Mesothelial cell of epicardium (in vitro differentiated cells): ENCODE measurements at places on chromosomes 16 and 17.

DNA sequence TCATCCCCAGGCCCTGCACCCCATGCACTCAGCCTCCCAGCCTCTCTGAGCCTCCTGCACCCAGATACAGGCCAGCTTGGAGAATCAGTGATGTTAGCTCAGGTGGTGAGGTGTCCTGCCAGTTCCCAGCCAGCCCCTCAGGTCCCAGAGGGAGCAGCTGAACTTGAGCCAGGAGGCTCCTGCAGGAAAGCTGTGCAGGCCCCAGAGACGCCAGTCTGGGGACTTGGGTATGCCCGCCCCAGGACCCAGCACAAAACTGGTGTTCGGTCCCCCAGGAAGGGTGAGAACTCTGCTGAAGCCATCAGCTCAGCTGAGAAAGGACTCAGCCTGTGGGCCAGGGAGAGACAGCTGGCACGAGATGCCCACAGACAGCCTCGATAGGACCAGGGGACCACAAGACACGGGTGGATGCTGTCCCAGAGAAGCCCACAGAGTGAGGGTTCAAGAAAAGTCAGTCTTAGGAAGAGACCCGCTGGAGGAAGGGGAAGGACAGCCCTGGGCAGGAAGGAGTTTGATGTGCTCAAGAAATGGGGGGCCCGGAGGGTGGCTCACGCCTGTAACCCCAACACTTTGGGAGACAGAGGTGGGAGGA lies 11.0 kb downstream of the ENDOV start:
- DNase-seq = no peak

DNA sequence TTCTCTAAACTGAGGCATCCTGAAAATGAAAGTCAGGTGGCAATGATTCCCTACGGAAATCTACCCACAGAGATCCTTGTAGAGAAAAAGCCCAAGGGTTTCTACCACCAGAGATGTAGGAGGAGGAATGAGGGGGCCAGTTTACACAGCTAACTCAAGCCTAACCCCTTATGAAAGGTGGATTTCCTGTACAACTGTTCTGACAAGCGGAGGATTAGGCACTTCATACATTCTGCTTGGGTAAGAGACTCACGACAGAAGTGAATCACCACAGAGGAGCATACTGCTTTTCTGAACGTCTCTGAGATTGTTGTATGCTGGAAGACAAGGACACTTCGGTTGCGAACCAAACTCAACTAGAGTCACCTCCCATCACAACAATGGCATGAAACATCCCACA lies 72.7 kb downstream of the SMG6 start:
- DNase-seq = no peak

DNA sequence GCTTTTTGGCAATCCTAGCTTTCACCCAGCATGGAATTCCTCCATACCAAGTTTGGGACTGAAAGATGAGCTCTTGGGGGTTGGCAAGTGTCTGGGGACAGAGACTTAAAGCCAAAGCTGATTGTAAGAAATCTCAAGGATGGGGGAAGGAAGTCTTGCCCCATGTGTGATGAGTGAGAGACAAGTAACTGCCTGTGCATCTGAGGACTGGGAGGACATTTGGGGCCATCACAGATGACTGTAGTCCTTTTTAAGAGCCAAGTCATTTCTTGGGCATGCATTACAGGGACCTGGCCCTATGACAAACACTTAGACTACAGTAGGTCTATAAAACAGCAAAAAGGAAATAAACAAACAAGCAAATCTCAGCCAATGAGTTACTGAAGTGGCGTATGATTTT lies 36.3 kb upstream of the CCL2 start:
- no peak for DNase-seq

- DNase-seq = no peak
Measured at GRCh38 chr17:73292031-73292531, 19.7 kb downstream of the CDC42EP4 start.

GRCh38 chr16:27414788-27415431 lies 12.9 kb downstream of the IL21R start:
- no peak for DNase-seq

DNA sequence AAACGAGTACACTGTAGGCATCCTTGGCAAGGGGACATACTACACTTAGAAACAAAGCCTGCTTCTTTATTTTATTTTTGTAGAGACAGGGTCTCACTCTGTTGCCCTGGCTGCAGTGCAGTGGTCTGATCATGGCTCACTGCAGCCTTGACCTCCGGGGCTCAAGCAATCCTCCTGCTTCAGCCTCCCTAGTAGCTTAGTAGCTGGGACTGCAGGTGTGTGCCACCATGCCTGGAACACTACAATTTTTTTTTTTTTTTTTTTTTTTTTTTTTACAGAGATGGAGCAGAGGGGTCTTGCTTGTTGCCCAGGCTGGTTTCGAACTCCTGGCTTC lies 78.2 kb downstream of the WIPI1 start:
- no peak for DNase-seq

GRCh38 chr17:32609085-32609484 lies 122.3 kb downstream of the CDK5R1 start:
- no peak for DNase-seq

GRCh38 chr16:57748596-57748995 lies 13.0 kb downstream of the KATNB1 start:
- DNase-seq = no peak

DNA sequence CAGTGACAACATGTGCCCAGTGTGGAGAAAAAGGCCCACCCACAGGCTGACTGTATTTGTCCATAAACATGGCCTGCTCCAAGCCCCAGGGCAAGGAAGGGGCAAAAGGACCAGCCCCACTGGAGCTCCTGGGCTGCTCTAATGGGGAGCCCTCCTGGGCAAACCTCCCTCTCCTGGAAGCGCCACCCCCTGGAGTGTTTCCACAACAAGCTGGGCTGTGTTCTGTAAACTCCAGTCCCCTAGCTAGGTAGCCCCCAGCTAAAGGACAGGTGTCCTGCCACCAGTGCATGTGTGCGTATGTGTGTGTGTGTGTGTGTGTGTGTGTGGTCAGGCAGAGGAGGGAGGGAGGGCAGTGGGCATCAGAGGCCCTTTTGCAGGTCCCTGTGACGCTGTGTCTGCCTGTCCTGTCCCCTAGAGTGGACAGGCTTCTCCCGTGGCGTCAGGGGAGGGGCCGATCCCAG lies 11.3 kb upstream of the STAC2 start:
- DNase-seq = no peak

DNA sequence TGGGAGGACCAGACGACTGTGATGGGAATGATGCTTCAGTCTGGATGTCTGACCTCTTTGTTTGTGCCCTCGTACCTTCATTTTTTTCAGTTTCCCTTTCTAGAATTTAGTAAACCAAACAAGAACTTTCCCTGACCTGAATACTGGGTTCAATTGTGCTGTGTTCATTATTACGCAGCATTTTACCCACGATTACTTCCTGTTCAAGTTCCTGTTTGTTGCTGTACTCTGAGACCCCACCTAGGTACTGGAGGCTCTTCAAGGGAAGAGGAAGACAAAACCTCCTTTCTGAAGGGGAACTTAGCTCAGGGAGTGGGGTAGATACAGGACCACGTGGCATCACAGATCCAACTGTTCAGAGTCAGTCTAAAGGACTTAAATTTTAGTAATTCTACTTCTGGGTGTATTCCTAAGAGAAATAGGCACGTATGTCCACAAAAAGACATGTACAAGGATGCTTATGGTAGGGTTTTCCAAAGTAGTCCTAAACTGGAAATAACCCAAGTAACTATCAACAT lies 9.2 kb upstream of the PRKCB start:
- DNase-seq = no peak

DNA sequence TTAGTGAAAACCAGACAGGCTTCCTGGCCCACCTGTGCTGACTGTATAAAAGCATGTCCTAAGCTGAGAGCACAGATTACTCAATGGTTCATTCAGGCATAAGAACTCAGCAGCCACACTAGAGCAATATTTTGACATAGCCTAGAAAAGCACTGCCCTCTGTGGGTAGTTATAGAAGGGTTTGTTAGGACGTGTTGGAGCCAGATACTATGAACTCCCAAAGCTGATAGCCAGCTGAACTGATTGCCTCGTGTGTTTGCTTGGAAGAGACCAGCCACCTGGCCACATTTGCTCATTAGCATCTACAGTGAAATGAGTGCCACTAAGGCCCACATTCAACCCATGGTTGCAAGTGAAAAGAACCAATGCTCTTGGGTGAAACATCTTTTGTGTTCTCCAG lies 30.8 kb upstream of the ABCA5 start:
- no peak for DNase-seq

DNA sequence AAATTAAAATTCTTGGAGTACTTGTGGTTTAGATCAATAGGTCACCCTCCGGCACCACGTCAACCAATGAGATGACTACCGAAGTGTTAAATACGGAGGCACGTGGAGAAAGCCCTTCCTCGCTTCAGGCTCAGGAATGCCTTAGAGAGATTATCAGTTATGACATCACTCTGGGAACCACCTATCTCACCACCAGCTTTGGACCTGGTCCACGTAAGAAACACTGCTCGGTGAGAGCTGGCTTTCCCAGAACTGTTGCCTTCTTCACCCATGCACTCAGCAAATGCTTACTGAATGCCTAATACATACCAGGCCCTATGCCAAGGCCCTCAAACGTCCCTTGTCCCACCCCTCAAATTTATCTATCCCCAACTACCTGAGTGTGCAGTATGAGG lies 71.3 kb downstream of the SMG6 start:
- no peak for DNase-seq

DNA sequence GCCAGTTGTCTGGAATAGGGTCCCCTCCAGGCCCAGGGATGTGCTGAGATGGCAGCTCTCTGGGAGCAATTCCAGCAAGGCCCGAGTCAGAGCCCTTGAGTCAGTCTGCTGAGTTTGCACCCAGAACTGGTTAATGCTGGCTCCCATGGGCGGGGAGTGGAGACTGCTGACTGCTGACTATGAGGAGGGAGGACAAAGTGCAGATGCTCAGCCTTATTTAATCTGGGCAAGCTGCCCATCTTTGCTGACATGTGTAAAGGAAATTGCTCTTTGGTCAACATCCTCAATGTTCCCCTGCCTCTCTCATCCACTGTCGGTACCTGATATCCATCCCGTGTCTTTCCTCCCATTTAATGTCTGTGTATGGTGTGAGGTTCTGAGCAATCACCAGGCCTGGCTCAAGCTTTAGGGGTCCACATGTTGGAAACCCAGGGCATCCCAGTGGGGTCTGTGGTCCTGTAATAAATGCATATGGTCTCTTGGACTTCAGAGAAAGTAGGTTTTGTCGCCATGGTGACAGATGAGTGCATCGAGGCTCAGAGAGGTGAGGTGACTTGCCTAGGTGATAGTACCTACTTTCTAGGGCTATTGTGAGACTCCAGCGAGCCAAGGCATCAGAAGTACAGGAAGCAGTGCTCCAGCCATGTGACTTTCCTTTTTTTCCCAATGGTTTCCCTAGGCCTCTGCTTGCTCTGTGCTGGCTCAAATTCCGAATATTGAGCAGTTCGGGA lies 20.0 kb upstream of the RNF135 start:
- no peak for DNase-seq

GRCh38 chr17:43211480-43212402 lies at the start of gene TMEM106A:
Gene TMEM106A, plus strand, starts transcription at chr17:43211875. Its CDS starts 1,167 bp downstream, at chr17:43213042.
- DNase-seq = peak; percentile 73

GRCh38 chr17:62672957-62673356 lies 45.5 kb downstream of the MRC2 start:
- no peak for DNase-seq

- no peak for DNase-seq
Measured at GRCh38 chr17:28466521-28467048, 6.9 kb upstream of the SLC13A2 start.

DNA sequence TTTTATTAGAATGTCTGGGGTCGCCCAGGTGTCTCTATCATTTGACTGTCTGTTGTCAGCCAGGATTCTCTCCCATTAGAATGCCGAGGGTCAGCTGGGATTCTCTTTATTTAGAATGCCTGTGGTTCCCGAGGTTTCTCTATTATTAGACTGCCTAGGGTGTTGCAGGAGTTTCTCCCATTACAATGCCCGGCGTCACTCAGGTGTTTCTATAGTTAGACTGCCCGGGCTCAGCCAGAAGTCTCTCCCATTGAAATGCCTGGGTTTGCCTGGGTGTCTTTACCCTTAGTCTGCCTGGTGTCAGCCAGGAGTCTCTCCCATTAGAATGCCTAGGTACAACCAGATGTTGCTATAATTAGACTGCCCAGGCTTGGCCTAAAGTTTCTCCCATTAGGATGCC lies 2252.0 kb downstream of the TP53TG3F start:
- DNase-seq = no peak

GRCh38 chr16:22633799-22634198 lies 123.1 kb downstream of the NPIPB5 start:
- DNase-seq = no peak

DNA sequence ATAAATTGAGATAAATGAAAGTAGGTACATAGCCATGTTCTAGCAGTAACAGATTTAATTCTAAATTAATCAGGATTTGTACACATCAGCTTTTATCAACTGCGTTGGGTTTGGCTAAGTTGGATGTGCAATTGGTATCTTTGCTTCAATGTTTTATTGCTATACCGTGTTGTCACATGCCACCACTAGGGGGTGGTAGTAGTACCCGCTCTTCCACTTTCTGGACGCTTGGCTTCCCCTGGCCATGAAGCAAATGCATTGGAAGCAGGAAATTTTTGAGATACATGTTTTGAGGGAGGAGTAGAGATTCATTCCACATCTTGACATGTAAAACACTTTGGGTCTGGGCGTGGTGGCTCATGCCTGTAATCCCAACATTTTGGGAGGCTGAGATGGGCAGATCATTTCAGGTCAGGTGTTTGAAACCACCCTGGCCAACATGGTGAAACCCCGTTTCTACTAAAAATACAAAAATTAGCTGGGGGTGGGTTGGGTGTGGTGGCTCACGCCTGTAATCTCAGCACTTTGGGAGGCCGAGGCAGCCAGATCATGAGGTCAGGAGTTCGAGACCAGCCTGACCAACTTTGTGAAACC lies 58.6 kb downstream of the EMP2 start:
- peak; percentile 61 for DNase-seq

GRCh38 chr17:74968361-74968780 lies 4.2 kb downstream of the HID1 start:
- DNase-seq = no peak

DNA sequence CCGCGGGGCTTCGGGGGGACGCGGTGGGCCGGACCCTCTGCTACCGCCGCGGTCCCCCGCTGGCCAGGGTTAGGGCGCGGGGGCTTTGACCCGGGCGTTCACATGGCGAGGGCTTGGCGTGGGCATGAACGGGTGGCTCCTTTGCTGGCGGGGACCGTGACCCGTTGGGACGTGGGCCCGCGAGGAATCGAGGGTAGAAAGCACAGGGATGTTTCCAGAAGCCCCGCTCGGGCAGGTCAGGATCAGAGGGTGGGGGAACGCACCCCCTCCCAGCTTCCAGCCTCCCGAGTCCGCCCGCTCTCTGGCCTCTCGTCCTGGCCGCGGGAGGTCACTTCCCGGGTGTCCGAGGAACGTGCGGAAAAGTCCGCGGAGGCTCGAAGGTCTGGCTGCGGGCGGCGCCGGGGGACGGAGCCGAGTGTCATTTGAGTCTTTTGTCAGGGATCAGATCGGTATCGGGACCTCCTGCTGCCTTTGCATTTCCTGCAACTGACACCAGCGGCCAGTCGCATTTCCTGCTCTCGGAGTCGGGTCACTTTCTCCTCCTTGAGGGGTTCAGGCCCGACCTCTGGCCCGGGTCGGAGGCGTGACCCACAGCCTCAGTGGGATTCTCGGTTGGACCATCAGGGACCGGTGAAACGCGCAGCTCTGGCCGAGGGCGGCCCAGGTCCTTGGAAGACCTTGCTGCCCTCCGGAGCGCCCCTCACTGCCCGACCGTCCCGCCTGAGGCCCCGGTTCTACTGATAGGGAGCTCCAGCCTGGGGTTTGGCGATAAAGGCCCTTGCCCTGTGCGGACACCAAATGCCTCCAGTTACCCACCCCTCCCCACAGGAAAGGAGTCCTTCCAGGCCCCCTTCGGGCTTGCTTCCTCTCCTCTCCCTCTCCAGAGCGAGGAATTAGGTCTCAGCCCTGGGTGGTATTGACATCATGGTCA lies 702 bp upstream of the WNT3 start:
- DNase-seq = no peak

- DNase-seq = no peak
Measured at GRCh38 chr17:46968224-46968834, 10.7 kb downstream of the RPRML start.
